AG08395 (cell line): ENCODE measurements at places on chromosomes 12 and 14.
A peak's percentile ranks its signal among the peaks of the same experiment; 100 is the strongest.

DNA sequence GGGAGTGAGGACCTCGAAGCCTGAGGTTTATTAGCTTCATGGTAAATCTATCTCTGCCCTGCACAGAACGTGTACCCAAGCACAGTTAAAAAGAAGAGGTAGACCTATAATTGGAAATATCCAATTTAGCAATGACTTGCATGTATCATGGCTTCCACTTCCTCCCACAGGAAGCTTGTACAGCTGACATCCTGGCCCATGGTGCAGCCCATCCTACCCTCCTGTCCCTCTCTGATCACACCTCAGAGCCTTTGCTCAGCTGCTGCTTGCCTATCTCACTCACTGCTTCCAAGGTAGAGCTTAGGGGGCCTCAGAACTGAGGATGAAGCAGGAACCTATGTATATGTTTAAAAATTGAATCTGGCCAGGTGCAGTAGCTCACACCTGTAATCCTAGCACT lies 4.3 kb upstream of the BCDIN3D start:
- DNase-seq: no peak

- DNase-seq: no peak
Observed at GRCh38 chr12:17411662-17412061, 678.3 kb downstream of the RERGL start.

GRCh38 chr14:106792543-106792942 lies 1266.2 kb downstream of the TMEM121 start:
- DNase-seq: no peak

- no peak for DNase-seq
Observed at GRCh38 chr12:50635364-50635763, 128.5 kb upstream of the ATF1 start.

DNA sequence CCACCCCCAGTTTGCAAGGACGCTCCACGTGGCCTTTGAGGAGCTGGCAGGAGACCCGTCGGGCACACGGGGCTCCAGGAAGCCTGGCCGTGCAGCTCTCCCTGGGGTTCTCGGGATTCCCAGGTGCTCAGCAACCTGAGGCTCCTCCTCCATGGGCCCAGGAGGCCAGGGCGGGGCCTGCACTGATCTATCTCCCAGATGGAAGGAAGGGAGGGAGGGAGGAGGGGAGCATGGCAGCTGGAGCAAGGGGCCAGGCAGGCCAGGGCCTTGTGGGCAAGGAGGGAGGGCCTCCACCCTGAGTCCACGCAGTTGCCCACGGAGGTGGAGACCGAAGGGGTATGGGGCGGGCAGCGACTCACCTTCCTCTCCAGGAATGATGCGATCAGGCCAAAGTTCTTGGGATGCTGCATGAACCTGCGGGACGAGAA lies 127.3 kb downstream of the RFLNA start:
- DNase-seq: no peak

- no peak for DNase-seq
Observed at GRCh38 chr14:93050761-93051160, 65.0 kb downstream of the ITPK1 start.

- DNase-seq: peak; percentile 28
Observed at GRCh38 chr12:122021193-122021821, 377 bp upstream of the BCL7A start.

GRCh38 chr12:66661357-66661756 lies 17.5 kb downstream of the GRIP1 start:
- DNase-seq: no peak

DNA sequence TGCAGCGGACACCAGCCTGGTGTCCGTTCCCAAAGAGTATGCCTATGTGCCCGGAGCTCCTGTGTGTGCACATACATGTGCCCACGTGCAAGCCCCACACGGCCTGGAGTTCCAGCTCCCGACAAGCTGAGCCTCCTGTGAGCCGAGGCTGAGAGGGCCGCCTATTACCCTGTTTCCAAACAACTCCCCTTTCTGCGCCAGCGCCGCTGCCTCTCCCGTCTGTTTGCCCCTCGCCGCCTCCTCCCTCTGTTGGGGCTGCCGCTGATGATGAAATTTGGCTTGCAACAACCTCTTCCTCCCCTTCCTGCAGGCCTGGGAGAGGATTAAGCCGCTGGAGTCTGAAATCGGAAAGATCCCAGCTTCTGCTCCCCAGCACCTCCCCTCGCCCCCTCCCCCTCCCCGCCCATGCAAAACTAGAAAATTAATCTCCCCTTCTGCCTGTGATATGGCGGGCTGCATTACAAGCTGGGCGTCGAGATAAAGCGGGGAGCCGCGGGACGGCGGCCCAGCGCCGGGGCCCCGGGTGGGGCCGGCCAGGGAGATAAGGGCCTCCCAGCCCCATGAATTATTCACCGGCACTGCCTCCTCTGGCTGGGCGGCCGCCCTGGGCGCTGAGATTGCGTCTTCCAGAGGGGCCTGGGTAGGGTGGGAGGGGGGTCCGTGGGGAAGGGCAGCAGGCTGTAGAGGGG lies 6.8 kb upstream of the ASIC1 start:
- DNase-seq: peak; percentile 50

- DNase-seq: no peak
Observed at GRCh38 chr12:77477907-77478533, 352.7 kb upstream of the NAV3 start.

- DNase-seq: peak; percentile 18
Observed at GRCh38 chr12:106883426-106883825, 72.3 kb upstream of the TMEM263 start.

GRCh38 chr12:65634626-65635331 lies 189.5 kb upstream of the HMGA2 start:
- no peak for DNase-seq

DNA sequence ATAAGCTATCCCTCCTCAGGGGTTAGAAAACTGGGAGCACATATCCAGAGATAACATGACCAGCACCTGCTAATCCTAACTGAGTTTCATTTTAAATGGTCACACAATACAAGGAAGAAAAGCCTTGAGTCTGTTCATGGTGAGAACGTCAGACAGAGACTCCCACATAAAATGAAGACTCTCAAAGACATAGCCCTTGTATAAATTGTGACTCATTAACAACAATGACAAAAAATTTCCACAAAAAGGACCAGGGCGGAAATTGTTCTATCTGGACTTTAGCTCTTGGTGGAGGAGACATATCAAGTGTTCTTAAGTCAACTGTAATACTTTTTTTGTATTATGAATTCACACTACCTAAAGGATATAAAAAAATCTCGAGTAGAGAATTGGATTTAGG lies 313.7 kb upstream of the DCN start:
- DNase-seq: no peak

DNA sequence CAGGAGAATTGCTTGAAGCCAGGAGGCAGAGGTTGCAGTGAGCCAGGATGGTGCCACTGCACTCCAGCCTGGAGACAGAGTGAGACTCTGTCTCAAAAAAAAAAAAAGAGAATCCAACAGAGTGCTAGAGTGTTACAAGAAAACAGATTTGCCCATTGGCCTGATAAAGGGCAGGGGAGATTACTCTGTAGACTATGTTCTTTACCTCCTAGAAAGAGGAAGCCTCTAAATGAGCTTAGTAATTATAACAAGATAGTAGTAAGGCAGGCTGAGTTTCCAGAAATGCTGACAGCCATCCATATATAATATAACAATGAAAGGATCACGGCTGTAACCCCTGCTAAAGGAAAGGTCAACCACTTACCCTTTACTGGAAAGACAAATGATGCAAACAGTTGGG lies 24.4 kb downstream of the AK7 start:
- DNase-seq: no peak

- DNase-seq: no peak
Observed at GRCh38 chr14:91493169-91493568, 16.9 kb downstream of the PPP4R3A start.

- no peak for DNase-seq
Observed at GRCh38 chr14:51724650-51725049, 72.9 kb downstream of the FRMD6 start.

GRCh38 chr14:91402771-91403600 lies 14.6 kb downstream of the CCDC88C start:
- DNase-seq: no peak

GRCh38 chr14:68886109-68886434 lies 93.0 kb downstream of the ACTN1 start:
- DNase-seq: no peak

DNA sequence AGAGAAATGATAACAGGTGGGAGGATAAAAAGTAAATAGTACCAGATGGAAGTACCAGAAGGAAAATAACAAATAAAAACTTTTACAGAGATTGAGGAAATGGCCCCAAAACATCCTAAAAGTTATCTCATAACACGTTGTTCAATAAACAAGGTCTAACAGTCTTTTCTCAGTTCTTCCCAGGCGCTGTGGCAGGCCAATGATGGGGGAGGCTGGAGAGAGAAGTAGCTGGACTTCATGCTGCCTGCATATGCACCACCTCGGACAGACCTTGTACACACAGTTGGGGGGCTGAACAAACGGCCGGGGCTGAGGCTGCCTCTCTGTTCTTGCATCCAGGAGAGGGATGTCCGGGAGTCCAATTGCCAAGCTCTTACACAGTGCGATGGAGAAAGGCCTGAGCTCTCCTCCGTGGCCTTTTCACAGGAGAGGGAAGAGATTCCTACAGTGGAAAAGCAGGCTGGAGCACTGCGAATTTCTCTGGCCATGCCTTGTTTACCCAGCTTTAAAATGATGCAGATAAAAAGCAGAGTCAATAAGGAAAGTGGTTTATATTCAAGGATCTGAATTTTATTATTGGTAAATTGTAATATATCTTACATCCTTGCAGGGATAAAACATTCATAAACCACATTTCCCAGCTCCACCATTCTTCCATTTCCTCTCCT lies 109.8 kb downstream of the PHLDA1 start:
- no peak for DNase-seq

GRCh38 chr14:90781876-90782275 lies 34.4 kb downstream of the TTC7B start:
- no peak for DNase-seq

DNA sequence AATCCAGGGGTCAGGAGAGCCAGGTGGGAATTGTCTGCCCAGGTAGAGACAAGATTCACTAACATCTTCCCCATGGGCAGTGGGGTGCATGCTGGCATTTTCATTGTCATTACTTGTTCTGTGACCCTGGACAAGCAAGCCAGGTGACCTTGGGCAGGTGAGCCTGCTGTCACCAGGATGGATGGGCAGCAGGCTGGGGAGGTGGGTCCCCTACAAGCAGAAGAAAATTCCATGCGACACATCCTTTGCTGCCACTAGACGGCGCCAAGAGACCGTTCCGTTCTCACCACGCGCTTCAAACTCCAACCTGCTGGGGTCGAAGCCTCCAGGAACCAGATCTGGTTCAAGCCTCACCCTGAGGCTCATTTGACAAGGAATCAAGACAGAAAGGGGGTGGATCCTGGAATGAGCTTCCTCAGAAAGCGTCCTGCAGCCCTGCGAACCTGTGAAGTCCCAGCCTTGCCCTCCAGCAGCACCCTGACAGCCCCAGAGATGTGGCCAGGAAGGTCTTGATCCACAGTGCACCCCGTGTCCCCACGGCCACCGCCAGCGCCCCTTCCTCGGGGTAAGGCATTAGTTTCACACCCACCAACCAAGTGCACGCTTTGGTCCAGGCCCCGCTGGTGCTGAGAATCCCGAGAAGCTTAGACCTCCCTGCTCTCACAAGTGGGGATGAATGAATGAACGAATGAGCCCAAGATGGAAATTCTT lies 3.2 kb upstream of the DYNC1H1 start:
- DNase-seq: peak; percentile 75

DNA sequence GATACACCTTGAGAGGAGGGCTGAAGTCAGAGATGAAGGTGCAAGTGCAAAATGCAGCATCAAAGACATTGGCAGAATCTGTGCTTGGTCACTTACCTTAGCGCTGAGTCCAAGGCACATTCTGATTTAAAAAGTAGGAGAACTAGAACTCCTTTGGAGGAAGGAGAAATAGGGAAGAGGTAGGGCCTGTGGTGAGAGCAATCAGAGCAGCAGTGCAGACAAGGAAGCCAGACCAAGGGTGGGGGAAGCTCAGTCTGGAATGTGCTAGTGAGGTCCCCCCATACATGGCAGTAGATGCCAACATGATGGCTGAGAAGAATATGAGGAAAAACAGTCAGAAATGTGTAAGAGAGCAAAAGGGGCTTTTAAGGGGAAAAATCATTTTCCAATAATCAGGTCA lies 206.5 kb downstream of the SSPN start:
- DNase-seq: no peak

GRCh38 chr14:57346741-57347140 lies 43.6 kb upstream of the NAA30 start:
- no peak for DNase-seq

GRCh38 chr14:21070083-21070609 lies at the start of gene ARHGEF40:
TSS of gene ARHGEF40 (plus strand) at chr14:21070304. CDS start at chr14:21070397, 93 bp downstream.
- DNase-seq: peak; percentile 67

GRCh38 chr12:1212526-1212925 lies 221.5 kb downstream of the ERC1 start:
- DNase-seq: no peak

DNA sequence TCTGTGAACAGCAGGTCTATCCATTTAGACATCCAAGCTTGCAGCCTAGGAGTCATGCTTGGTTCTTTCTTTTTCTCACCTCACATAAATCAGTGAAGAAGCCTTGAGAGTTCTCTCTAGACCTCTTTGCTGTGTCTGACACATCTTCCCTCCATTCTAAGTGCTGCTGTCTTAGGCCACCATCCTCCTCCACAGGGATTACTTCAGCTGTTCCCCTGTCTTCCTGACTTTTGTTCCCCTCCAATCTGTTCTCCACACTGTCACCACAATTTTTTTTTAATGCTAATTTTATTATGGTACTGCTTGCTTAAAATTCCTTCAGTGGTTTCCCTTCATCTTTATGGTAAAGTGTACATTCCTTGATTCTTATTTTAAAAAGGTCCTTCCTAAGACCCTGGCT lies 71.8 kb downstream of the DERA start:
- DNase-seq: no peak

DNA sequence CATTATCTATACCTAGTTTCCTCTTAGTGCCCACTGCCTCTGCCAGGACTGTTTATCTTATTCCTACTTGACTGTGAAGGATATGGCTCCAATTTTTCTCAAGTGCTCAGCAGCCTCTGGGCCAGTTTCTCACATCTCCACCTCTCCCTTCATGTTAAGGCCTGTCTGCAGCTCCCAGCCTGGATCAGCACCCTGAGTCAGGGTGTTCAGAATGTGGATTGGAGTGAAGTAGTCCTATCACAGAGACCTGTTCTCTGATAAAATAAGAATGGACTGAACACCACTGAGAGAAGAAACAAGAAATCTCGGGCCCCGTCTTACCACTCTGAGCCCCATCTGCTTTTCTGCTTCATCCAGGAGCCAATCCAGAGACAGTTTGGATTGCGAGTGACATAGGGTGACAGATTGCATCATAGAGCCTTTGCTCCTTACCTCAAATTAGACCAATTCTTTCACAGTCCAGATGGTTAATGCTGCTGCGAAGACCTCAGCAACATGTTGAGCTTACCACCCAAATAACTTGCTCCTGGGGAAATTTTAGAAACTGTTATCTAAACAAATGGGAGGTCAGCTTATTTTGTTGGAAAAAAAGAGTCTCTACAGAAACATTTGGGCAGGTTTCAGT lies 473.1 kb downstream of the PDZRN4 start:
- no peak for DNase-seq
